ENCODE measurements at places on chromosomes 5 and 9.

GRCh38 chr5:36635721-36636390, 29.4 kb downstream of the SLC1A3 start:
- no peak for DNase-seq

DNA sequence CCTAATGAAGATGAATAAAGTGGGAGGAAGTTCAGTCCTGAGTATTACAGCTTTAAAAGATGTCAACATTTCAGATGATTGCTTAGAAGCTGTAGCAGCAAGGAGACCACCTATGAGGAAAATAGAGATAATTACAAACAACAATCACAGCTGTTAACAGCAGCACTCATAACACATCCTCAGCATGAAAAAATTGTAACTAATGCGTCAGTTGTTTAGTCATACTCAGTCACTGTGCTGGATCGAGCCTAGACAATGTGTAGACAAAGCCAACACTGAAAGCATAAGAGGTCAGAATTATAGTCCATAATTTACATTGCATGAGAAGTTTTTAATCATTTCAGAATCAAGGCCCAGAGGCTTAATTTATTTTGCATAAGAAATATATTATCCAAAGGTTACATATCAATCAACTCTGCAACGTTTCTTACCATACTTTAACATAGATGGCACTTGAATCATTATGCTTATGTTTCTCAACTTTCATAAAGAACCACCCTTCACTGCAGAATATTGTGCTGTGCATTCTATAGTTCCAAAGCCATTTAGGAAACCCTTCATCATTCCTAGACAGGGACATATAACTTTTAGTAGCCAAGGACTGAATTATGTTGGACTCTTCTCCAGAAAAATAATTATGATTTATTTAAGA, 60.2 kb upstream of the HAPLN1 start:
- DNase-seq, result no peak

GRCh38 chr9:15306068-15306756, 804 bp downstream of the TTC39B start:
- DNase-seq, result no peak

- no peak for DNase-seq
Observed at GRCh38 chr5:88818296-88818695, 64.7 kb downstream of the MEF2C start.

- DNase-seq, result no peak
Observed at GRCh38 chr9:109953813-109954497, 174.0 kb downstream of the PALM2AKAP2 start.

DNA sequence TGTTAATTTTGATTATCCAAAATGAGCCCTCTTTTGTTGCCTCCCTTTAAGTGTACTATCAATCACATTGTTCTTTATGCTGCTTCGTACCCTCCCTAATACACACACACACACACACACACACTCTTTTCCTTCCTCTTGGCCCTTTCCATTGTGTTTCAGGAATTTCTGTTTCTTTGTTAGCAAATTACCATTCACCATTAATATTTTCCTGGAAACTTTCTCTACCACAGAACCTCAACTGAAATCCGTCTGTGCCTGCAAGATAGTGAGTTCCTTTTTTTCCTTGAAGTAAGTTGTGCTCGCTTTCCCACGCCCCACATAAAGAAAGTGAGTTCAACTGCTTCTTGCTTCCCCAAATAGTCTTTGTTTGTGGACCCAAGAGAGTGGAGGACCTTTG, 61.8 kb downstream of the SMIM15 start:
- DNase-seq, result no peak

DNA sequence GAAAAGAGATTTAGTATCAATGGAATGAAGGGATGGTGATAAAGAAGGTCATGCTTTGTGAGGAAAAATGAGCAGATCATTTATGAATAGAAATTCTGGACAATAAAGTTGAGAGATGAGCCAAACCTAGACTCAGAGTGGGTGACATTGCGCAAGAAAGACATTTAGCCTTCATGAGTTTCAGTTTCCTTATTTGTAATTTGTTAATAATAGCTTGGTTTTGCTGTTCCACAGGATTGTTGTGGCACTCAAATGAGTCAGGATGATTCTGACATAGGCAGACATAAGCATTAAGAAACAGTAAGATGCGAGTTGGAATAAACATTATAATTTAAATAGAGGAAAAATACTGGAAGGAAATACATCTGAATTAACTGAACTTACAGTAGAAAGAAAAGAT, 34.8 kb downstream of the ITGA2 start:
- DNase-seq, result no peak

GRCh38 chr9:88880199-88880598, 111.1 kb upstream of the S1PR3 start:
- no peak for DNase-seq

- no peak for DNase-seq
Observed at GRCh38 chr9:99049228-99049627, 55.7 kb upstream of the TGFBR1 start.

GRCh38 chr9:107841076-107841475, 351.5 kb upstream of the KLF4 start:
- no peak for DNase-seq

GRCh38 chr9:14961372-14962068, 51.3 kb upstream of the FREM1 start:
- no peak for DNase-seq

GRCh38 chr5:145161391-145161790, 673.8 kb downstream of the PRELID2 start:
- no peak for DNase-seq

GRCh38 chr9:75200892-75201470, 112.7 kb downstream of the OSTF1 start:
- no peak for DNase-seq

DNA sequence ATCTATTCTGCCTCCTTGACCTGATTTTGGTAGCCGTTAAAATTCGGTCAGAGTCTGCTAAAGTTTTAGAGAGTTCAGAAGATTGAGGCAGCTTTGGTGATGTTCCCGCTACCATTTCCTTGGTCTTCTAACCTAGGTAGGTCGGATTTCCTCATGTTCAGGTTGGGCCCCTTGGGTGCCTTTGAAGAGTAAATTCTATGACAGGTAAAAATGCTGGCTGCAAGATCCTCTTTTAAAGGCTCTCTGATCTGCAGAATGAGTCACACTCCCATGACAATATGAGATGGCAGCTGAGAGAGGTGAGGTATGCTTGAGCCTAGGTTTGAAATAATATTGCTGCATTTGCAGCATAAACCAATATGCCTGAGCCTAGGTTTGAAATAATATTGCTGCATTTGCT, 198.9 kb downstream of the TSSK1B start:
- no peak for DNase-seq

DNA sequence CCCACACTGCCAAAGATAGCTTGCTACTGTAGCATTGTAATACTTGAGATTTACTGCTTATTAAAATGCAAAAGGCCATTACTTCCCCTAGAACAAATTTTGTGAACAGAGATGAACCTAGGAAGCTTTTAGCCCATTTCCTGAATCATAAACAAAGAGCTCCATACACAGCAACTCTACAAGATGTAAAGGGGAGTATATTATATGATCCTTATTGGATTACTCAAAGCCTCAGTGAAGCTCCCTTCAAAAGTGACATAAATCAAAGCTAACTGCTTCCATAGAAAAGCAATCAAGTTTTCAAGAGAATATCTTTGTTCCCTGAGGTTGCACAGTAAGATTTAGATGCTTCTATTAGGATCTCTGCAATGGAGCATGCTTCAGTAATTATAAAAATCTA, 629.8 kb downstream of the EFNA5 start:
- DNase-seq, result no peak

- DNase-seq, result no peak
Observed at GRCh38 chr5:24823625-24824024, 178.8 kb upstream of the CDH10 start.

DNA sequence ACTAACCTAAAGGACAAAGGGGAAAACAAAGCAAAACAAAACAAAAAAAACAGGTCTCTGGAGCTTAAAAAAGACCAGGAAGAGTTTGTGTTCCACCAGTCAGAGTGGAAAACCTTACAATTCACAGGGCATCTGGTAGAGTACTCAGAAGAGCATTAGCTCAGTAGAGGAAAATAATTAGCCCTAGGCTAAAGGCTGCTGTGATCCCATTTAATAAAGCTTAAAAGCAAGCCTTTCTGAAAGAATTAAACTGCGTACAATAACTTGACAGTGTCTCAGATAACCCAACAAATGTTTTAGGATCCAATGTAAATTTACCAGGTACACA, 7.3 kb downstream of the ECM2 start:
- DNase-seq, result no peak

GRCh38 chr5:56356121-56356835, 123.1 kb upstream of the ANKRD55 start:
- DNase-seq, result no peak

DNA sequence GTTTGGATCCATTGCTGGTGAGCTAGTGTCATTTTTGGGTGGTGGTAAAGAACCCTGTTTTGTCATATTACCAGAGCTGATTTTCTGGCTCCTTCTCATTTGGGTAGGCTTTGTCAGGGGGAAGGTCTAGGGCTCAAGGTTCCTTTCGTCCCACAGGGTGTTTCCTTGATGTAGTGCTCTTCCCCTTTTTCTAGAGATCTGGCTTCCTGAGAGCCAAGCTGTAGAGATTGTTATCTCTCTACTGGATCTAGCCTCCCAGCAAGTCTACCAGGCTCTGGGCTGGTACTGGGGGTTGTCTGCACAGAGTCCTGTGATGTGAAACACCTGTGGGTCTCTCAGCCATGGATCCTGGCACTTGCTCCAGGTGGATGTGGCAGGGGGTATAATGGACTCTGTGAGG, 145.9 kb downstream of the HINT1 start:
- DNase-seq, result no peak

- DNase-seq, result no peak
Observed at GRCh38 chr5:103452089-103452488, 110.5 kb downstream of the NUDT12 start.

- DNase-seq, result no peak
Observed at GRCh38 chr5:158534203-158534602, 565.5 kb downstream of the EBF1 start.

DNA sequence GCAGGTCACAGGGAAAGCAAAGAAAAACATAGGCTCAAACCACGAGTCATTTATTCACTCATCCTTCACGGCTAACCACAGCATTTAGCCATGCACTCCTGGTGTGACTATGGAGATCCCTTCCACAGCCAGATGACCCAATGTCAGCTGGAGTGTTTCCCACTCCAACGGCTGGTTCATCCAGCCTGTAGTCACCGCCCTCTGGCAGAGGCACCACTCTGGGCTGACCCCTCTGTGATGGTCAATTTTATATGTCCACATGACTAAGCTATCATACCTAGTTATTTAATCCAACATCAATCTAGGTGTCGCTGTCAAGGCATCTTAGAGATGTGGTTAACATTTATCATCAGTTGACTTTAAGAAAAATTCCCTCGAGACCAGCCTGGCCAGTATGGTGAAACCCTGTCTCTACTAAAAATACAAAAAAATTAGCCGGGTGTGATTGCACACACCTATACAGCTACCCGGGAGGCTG, 9.5 kb upstream of the PHF19 start:
- DNase-seq, result no peak

DNA sequence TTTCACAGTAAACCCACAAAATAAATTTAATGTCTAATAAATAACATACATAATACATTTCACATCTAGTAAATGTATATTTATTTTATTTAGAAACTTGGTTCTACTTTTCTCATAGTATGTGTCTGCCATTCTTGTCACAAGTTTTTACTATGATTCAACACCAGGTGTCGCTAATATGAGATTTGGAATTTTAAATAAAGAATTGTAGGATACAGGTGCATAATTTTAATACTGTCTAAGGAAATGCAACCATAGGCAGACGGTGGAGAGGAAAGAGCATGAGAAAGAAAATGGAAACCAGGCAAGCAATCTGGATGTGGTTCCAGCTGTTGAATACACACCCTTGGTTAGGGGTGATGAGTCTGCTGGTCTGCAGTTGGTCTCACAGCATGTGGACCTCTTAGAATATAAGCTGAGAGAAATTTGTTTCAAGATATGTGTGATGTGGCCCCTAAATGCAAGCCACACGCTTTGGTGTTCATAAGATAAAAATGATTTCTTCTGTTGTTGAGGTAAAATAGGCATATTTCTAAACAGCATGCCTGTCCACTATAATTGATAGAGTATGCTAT, 114.7 kb upstream of the TXNDC8 start:
- DNase-seq, result no peak

DNA sequence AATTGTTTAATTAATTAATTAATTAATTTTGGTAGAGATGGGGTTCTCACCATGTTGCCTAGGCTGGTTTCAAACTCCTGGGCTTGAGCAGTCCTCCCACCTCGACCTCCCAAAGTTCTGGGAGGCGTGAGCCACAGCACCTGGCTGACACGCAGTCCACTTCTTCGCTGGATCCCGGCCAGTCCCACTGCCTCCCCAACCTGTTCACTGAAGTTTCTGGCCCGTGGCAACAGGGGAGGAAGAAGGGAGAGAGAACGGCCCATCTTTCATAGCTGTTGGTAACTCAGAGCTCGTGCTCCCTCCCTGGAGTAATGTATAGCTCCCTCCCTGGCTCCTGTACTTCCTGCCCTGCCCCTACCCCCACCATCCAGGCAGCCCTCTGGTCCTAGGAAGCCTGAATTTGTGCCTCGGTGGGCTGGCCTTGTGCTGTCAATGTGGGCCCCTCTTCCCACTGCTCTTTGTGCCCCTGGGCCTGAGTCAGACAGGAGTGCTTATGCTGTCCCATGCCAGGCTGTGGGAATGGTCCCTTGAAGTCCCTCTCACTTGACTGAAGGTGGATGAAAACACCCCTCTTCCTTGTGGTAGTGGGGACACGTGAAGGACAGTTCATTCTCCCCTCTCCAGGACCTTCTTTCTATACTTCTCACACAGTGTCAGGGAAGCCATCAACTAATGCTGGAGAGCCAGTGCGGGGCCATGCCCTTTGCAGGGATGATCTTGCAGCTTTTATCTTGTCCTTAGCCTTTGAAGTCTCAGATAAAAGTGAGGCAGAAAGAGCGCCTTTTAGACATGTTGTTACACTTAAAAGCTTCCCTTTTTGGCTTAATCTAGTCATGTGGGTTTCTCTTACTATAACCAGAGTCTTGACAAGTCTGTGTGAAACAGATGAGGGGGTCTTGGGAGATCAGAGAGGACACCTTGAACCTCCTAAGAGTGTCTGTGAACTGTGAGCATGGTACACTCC, 38.1 kb downstream of the ANGPTL2 start:
- DNase-seq, result no peak

DNA sequence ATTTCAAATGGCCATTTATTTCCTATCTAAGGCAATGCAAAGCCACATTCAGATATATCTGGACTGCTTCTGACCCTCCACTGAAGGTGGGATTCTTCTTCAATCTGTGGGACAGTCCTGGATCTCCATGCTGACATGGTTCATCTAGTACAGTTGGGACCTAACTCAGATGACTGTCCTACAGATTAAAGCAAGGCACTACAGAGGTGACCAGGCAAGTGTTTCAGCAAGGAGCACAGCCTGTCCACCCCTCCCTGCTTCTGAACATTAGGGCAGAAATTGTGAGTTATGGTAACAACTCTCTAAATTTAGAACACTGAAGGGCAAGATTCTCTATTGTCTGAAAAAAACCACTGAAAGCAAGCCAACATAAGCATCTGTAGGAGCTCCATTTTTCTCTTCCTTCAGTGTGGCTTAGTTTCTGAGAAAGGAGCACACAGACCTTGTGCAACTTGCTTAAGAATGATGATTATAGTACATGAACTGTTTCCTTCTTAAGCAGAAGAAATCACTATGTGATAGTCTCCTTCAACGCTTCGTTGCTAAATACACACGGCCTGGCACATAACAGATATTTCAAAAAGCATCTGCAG, 62.9 kb upstream of the BARX1 start:
- no peak for DNase-seq

GRCh38 chr9:91371894-91372293, 10.2 kb upstream of the AUH start:
- no peak for DNase-seq

Data from activated CD4-positive, CD25-positive, alpha-beta regulatory T cell (primary cell).